ENCODE measurements at places on chromosomes 7 and 10.

- no peak for DNase-seq
Observed at GRCh38 chr7:44643206-44643605, 36.8 kb downstream of the OGDH start.

DNA sequence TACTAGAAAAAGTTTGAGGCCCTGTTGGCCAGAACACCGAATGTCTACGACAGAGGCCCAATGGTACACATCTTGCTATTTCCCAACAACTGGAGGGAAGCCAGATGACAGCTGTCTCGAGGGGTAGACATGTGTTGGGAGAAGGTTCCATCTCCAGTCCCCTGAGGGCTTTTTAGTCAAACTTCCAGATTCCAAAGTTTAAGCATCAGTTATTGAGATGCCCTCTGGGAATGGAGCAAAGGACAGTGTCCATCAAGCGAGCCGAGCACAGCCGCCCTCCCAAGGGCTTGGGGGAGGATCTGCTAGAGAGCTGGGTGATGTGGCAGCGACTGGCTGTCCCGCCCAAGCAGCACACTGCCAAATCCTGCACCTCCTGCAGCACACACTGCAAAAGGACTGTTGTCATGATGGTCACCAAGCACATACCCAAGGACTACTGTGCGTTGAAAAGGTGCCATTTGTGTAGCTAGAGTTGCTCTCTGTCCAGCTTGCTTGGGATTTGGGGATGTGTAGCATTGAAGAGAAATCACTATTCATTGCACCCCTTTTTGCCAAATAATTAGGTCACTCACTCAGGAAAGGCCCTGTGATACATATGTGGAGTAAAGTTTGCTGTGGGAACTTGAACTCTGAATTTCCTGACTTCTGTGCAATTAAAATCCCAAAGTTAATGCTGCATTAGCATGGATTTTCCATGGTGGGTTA is 164.6 kb downstream of the TRIL start:
- no peak for DNase-seq

DNA sequence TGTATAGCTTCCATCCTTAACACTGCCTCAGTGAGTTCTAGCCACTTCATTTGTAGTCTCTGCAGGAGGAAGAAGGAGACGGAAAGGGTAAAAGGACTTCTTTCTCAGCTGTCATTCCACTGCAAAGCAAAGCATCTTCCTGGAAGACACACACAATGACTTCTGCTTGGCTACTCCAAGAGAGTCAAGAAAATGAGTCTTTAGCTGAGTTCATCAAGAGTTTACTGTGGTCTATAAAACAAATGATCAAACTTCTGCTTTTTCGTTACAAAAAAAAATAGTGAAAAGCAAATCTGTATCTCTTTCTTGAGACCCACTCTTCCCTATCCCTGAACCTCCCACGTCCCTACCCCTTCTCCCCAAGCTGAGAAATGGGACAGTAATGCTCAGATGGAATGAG is 205.0 kb upstream of the AHR start:
- DNase-seq, result no peak

DNA sequence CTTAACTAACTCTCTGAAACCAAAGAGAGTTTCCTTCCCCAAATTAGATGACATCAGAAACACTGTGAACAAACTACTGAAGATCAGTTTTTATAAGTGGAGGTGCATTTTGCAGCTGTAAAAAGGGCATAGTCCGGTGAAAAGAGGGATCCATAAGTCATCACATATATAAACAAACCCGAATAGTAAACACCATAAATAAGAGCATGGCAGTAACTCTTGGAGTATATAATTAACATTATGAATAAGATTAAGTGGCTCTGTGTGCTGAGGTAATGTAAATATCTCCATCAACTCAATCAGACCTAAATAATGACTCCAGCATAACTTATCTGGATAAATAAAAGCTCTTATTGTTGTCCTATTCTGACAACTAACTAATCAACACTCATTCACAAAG is 43.0 kb upstream of the SHTN1 start:
- no peak for DNase-seq

GRCh38 chr7:27519793-27520469 is 142.8 kb downstream of the HIBADH start:
- DNase-seq, result no peak

DNA sequence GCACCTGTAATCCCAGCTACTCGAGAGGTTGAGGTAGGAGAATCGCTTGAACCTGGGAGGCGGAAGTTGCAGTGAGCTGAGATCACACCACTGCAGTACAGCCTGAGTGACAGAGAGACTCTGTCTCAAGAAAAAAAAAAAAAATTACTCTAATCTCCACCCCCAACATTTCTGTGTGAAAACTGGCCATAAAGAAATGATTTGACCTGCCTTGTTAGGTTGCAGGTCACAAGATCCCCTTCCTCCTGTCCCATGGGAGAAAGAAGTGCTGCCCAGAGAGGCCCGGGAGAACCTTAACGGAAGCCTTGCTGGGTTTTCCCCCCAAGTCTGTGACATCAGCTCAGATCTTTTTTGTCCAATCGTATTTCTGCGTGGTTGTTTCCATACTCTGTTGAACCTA is 8.7 kb upstream of the CALHM1 start:
- DNase-seq, result no peak

GRCh38 chr10:128712661-128713400 is 586.6 kb upstream of the MKI67 start:
- DNase-seq, result no peak

DNA sequence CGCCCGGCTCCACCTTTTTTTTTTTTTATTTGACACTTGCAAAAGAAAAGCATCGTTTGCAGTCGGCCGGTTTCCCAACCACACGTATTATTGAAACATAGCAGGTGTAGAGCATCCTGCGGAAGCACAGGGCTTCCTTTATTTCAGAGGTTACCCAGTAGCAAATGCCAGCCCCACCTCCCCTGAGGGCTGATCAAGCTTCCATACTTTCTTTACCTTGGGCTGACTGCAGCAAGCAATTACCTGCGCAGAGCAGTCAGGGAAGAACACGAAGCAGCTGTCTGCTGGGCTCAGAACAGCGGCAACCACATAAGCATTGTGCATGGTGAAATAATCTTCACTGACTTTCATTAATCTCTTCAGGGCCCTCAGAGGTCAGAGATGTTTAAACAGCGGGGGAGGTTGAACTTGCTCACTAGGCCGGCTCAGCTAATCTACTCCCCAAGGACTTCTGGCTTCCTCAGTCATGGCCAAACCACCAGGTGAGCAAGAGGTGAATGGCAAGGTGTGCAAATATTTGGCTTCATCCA is 784.7 kb upstream of the AUTS2 start:
- no peak for DNase-seq

GRCh38 chr7:43791665-43792064 is 33.2 kb downstream of the BLVRA start:
- no peak for DNase-seq

- peak; percentile 22 for DNase-seq
Observed at GRCh38 chr10:73858013-73858708, 16.2 kb downstream of the CAMK2G start.

GRCh38 chr10:44951576-44952226 is 7.9 kb upstream of the RASSF4 start:
- DNase-seq, result no peak

GRCh38 chr10:26725837-26726727 is 28.6 kb downstream of the PDSS1 start:
- peak; percentile 49 for DNase-seq

GRCh38 chr10:120506674-120507073 is 49.6 kb downstream of the PLPP4 start:
- DNase-seq, result peak; percentile 56

GRCh38 chr7:154503962-154504550 is 451.9 kb downstream of the DPP6 start:
- DNase-seq, result peak; percentile 31

DNA sequence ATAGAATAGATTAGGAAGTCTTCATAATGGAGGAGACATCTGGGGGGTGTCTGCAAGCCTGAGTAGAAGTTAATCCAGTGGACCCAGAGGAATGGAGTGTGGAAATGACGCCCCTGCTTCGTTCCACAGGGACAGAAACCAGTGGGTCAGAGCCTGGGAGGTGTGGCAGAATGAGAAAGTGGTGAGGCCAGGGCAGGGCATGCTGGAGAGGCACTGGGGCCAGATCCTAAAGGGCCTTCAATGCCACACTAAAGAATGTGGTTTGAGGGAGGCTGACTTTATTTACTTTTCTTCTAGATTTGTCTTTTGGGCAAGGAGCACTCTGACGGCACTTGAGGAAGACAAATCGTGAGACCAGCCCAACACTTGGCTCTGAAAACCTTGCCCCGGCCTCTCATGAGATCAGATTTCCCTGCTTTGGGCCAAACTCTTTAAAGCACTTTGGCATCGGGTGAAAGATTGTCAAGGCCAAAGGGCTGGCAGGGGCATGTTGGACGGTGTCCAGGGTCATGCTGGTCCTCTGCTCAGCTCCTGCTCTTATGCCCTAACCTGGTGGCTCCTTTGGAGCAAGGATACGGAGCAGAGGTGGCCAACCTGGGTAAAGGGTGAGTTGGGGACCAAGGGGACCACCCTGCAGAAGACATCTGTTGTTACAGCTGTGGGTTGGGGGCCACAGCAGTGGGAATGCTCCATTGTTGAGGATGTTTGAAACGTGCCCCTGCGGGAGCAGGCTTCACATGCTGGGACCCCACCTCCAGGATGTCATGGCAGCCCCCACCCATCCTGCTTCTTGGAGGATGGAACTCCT is 157.0 kb upstream of the ZMIZ1 start:
- no peak for DNase-seq

DNA sequence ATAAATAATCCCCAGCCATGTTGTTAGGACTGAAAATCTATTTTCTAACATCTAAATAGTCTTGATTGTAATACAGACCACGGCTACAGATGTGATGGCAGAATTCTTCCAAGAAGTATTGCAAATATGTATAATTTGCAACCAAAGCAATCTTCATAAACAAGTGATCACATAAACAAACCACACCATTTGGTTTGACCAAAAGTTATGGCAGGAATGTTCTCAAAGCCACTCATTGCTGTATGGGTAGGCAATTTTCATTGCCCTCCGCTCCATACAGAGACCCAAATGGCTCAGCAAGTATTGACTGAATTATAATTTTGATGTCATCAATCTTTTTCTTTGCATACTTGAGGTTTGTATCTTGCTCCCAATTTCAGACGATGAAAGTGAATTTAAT is 19.0 kb upstream of the RHOBTB1 start:
- no peak for DNase-seq

DNA sequence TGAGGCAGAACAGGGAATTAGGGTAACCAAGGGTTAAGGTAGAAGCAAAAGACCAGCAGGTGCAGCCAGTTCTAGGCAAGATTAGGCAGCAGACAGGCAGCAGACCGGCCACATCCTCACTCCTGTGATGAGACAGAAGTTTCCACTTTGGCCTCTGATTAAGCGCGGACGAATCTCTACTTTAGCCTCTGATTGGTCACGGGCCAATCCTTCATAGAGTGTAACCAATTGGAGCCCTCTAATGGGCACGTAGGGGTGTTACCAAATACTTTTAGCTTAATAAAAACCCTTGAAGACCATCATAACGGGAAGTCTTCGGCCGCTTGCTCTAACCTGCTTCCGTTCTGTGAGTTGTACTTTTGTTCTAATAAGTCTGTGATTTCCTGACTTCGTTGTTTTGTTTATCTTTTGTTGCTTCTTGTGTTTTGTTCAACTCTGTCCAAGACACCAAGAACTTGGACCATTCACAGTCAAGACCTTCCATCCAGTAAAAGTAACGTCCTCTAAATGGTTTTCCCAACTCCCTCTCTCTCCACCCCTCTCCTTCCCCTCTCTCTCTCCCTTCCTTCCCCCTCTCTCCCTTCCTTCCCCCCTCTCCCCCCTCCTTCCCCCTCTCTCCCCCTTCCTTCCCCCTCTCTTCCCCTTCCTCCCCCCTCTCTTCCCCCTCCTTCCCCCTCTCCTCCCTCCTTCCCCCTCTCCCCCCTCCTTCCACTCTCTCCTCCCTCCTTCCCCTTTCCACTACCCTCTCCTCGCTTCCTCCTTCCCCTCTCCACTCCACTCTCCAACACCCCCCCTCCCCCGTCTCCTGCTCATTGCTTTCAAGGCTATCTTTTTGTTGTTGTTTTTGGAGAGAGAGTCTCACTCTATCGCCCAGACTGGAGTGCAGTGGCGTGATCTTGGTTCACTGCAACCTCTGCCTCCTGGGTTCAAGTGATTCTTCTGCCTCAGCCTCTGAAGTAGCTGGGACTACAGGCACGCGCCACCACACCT is 13.2 kb upstream of the MALSU1 start:
- no peak for DNase-seq

DNA sequence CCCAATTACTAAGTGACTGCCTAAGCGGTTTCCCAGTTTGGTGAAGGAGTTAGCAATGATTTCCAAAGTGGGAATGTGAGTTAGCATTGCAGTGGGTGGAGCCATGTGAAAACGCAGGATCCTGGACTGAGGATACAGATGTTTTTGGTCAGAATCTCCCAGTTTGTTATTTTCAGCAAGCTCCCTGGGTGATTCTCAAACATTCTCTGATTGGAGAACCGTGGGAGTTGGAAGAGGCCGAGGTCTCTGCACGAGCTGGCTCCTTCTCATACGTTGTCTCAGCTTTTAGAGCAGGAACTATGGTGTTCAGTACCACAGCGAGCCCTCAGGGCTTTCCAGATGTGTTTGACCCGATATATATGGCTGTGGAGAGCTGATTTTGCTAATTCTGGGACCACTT is 396.5 kb upstream of the NPVF start:
- no peak for DNase-seq

GRCh38 chr10:78552261-78552811 is 516.4 kb upstream of the ZMIZ1 start:
- DNase-seq, result no peak

DNA sequence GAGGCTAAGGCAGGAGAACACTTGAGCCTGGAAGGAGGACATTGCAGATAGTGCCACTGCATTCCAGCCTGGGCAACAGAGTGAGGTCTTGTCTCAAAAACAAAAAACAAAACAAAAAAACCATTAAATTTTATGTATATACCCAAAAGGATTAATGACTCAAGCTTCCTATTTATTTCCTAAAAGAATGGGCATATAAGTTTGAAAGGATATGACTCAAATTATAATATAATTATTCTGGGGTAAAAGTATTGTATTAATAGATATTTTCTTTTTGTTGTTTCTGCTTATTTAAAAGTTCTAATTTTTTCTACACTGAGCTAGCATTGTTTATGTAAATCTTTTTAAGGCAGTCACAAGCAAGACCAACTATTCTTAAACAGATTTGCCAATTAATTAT is 42.2 kb upstream of the CABCOCO1 start:
- no peak for DNase-seq

- no peak for DNase-seq
Observed at GRCh38 chr10:11386044-11386443, 225.4 kb downstream of the USP6NL start.

DNA sequence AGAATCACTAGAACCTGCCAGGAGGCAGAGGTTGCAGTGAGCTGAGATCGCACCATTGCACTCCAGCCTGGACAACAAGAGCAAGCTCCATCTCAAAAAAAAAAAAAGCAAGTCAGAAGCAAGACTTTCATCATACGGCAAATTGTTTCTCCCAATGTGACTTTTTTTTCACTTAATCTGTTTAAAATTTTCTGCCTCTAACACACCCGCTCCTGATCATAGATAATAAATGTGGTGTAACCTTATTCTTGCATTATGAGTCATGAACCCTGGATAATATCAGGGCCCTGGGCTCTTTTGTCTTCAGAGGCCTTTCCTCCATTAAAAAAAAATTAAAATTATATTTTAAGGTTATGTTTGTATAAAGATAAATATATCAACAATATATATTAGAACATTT is 111.4 kb upstream of the JCAD start:
- peak; percentile 57 for DNase-seq

- no peak for DNase-seq
Observed at GRCh38 chr10:73601486-73601921, 10.4 kb upstream of the USP54 start.

GRCh38 chr10:99443500-99443899 is 13.1 kb upstream of the GOT1 start:
- DNase-seq, result no peak

GRCh38 chr10:124693396-124693795 is 50.8 kb downstream of the FAM53B start:
- no peak for DNase-seq

- DNase-seq, result no peak
Observed at GRCh38 chr10:49738616-49739360, 23.3 kb downstream of the OGDHL start.

All from HFFc6 (cell line).